ENCODE measurements at places on chromosomes 2 and 18.

DNA sequence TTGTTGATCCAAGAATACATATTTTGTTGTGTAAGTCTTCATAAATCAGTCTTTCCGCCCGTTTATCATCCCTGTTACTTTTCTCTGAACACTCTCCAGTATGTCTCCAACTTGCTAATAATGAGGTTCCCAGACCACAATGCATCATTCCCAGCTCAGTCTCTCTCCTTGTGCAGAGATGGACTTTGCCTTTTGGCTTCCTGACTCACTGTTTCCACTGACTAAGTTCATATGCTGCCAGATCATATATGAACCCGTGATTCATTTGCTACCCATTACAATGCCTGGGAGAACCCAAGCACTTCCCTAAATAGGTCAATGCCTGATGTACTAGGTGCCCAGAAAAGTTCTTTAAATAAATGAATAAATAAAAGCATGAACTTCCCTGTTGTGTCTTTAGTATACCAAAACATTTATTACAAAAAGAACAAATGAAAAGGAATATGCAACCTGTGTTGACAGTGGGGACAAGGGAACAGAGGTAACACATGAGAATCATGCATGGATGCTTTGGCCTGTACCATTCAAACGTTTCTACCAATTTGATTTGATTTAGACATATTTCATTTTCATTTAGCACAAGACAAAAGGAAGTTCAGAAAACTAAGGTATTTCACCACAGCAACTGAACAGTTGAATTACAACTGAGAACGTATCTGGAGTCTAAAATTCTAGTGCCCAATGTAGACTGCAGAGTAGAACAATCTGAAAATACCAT, 215.4 kb upstream of the HNRNPA3 start:
- DNase-seq: no peak

GRCh38 chr2:54855434-54855833, 132.0 kb downstream of the EML6 start:
- no peak for DNase-seq

DNA sequence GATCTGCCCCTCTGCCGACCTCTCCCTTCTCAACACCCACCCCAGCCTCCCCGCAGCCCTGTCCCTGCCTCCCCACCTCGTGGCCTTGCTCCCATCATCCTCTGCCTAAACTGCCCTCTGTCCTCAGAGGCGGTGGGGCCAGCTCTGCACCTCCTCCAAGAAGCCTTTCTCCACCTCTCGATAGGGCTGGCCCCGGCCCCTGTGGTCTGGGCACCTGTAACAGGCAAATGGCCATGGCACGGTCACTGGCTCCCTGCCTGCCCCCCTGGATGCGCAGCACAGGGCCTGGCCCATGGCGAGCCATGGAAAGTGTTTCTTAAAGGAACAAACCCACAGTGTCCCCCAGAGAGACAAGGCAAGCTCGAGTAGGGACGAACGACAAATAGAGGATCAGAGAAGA, 42.0 kb downstream of the MYO7B start:
- DNase-seq: no peak

- no peak for DNase-seq
These were observed 205.5 kb downstream of the BCL2 start for GRCh38 chr18:63113899-63114565.

GRCh38 chr18:55186588-55186987, 227.3 kb upstream of the CCDC68 start:
- no peak for DNase-seq

- no peak for DNase-seq
These were observed 773.9 kb upstream of the LRATD1 start for GRCh38 chr2:13858626-13859025.

- DNase-seq: no peak
These were observed 25.4 kb upstream of the RHOB start for GRCh38 chr2:20421336-20421987.

GRCh38 chr18:34921226-34921625, 120.0 kb upstream of the MAPRE2 start:
- no peak for DNase-seq

GRCh38 chr2:212791569-212791968, 253.0 kb upstream of the ERBB4 start:
- DNase-seq: no peak

DNA sequence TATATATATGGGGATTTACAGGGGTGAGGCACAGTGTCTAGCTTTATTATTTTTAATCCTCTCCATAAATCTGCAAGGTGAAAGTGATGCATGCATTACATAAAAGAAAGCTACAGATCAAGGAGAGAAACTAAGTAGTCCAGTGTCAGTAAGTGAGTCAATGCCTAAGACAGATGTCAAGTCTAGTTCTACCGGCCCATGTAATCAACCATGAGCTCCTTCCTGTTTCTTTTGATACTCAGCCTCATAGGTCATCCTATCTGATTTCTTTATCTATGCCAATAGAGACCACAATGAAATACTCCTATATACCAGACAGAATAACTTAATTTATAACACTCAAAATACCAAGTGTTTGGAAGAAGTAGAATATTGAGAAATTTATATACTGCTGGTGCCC, 20.2 kb upstream of the GYPC start:
- no peak for DNase-seq

GRCh38 chr18:45090526-45091140, 409.9 kb downstream of the SETBP1 start:
- no peak for DNase-seq

DNA sequence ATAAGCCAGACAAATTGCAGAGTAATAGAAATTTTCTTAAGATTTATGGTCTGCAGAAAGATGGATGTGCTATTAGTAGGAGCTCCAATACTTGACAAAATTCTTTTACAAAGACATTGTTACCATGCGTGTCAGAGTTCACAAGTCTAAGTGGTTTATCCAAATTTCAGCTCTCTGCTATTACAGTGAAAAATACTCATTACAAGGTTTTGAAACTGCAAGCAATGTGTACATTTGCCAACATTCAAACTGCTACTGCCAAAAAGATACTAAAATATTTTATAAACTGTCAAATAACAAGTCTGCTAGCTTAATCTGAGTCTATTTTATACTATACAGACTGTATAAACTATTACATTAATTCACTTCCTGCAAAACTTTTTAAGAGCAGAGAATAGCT, 1341.5 kb upstream of the ACVR2A start:
- DNase-seq: no peak

- no peak for DNase-seq
These were observed 36.2 kb downstream of the LRRFIP1 start for GRCh38 chr2:237663517-237664110.
